ENCODE measurements at places on chromosomes 2 and 18. TPM values are rescaled to one million over a fixed set of nuclear protein-coding genes. Genes with fewer than 3 reads are reported as not detected.
A peak's percentile ranks its signal among the peaks of the same experiment; 100 is the strongest.

DNA sequence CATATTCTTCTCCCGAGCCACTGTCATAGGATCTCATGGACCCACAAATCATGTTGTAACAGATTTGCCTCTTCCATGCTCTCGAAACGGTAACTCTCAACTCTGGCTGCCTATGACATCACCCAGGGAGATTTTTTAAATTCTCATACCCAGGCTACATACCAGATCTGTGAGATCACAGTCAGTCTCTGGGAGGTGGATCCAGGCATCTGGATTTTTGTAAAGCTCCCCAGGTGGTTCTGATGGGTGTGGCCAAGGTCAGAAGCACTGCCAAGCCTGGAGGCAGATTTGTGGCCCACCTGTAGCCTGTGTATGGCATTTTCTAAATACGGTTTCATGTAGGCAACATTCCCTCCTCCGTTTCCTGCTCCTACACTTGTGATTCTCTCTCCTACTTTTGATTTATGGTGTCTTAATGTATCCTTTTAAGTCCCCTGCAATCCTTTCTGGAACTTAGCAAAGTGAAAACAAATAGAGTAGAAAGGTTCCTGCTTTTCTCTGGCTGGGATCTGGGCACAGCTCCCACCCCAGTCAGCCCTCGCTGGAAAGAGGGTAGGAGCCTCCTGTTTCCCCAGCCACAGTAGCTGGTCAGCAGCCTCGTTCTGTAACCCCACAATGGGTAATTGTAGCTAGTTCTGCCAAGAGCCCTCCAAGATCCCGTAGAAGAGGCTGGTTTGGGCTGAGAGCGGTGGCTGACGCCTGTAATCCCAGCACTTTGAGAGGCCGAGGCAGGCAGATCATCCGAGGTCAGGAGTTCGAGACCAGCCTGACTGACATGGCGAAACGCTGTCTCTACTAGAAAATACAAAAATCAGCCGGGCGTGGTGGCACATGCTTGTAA lies 96.2 kb downstream of the KLHL29 start:
- peaks cover 13% of the 10 kb centered on the region for H3K4me1 ChIP-seq
- DNase-seq = peak; percentile 51
- no peaks in the 10 kb centered on the region for H3K27me3 ChIP-seq
- peak overlapping the region; percentile 32 for H3K4me3 ChIP-seq
- peak overlapping the region; percentile 57 for H3K27ac ChIP-seq

DNA sequence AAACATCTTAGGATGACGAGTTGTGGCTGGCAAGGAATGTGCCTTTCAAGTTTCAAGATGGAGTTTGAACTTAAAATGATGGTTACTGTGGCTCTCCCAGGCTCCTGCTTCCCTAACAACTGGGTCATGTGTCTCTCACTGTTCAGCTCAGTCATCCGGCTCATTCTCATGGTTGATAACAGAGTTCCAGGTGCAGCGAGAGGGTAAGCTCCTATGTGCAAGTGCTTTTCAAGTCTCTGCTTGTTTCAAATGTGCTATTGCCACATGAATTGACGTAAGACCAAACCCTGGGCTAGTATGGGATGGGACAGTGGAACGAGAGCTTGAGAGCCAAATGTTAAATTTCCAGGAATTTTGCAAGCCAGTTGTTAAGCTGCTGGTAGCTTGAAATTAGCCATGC lies 19.5 kb upstream of the PUM2 start:
- DNase-seq = no peak
- no peak overlapping the region for H3K27ac ChIP-seq
- H3K4me3 ChIP-seq = no peak overlapping the region
- peaks cover 6% of the 10 kb centered on the region for H3K4me1 ChIP-seq

DNA sequence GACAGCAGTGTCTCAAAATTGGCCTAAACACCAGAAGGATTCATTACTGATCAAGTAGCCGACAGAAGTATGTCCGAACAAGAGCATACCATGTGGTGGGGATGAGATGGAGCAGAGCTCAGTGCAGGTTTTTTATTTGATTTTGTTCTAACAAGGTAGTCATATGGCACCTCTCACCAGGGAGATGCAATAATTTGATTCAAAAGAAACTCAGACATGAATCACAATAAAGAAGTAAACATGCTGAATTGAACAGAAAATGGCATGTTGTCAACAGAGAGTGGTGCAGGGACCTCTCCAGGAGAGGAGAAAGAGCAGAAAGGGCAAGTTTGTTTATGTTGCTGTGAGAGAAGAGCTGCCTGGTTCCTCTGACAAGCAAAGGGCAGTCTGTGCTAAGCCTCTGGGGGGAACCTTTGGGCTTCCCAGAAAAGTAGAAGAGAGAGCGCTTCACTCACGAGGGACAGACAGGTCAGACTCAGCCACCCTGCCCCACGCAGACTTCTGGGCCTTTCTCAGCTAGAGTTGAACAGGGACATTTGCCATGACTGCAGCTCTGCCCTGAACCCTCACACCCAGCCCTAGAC lies 351.3 kb upstream of the RAB12 start:
- no peaks in the 10 kb centered on the region for H3K36me3 ChIP-seq
- no peaks in the 10 kb centered on the region for H3K27me3 ChIP-seq
- no peak for DNase-seq

DNA sequence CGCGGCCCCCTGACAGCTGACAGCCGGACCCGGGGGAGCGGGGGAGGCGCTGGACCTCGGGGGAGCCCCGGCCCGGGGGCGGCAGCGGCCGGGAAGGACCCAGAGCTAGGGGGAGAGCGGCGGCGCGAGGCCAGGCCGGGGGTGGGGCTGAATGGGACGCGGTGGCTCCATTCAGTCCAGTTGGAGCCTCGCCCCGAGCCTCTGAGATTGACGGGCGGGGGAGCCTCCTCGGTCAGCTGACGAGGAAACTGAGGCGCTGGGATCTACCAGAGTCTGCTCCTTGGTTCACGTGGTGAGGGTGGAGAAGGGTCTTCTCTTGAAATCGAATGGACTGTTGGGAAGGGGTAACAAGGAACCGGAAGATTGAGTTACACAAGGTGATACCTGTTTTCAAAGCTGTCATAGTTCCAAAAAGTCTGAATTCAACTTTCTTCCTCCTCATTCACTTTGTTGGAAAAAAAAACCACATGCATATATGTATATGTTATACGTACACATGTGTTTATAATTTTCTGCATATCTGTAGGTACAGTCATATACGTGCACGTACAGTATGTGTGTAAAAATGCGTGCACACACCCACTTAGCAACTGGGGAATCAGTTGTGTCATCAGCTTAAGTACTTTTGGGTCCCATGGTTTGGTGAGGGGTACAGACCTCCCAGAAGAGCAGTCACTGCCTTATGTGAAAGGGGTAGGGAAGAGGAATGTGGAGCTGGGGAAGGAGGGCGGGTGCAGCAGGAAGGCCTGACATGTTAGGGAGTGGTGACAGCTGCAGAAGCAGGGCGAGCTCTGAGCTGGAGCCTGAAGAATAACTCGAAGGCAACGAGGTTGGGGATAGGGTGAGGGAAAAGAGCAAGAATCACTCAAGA lies 628 bp downstream of the PPP1R7 start:
- peak overlapping the region; percentile 86 for H3K4me3 ChIP-seq
- H3K4me1 ChIP-seq = peaks cover 27% of the 10 kb centered on the region
- no peaks in the 10 kb centered on the region for H3K27me3 ChIP-seq
- peaks cover 35% of the 10 kb centered on the region for H3K36me3 ChIP-seq
- H3K27ac ChIP-seq = peak overlapping the region; percentile 62
- DNase-seq = no peak

DNA sequence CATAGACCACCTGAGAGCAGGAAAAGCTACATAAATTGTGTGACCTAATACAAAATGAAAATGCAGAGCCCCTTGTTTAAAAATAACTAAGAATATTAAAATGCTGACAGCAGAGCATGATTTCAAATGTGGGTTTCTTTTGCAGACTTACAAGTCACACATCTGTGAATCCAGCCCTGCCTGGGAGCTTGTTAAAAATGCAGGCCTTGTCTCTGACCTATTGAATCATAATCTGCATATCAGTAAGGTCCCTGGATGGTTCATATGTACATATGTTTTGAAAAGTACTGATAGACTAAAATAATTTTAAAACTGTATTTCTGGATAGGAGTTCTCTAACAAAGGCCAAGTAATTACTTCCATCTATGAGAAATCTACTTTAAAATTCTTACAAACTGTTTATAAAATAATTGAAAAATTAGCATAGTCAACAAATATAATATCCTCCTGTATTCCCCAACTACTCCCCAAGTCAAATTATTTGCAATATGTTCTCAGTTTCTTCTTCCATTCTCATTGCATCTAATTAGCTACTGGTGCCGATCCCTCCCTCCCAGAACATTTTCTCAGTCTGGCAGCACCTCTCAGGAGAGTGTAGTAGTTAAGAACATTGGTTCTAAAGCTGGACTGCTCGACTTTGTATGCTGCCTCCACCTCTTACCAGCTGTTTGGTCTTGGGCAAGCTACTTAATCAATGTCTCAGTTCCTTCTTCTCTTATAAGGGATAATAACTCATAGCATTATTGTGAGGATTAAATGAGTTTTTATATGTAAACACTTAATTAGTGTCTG lies 1040.4 kb upstream of the CDH2 start:
- no peaks in the 10 kb centered on the region for H3K4me1 ChIP-seq
- DNase-seq = no peak
- no peak overlapping the region for H3K4me3 ChIP-seq
- H3K36me3 ChIP-seq = no peaks in the 10 kb centered on the region
- H3K27ac ChIP-seq = no peak overlapping the region

Gene CNGA3
- not detected for total RNA-seq

Gene GPR45
- total RNA-seq = not detected

Gene AQP12A
- not detected for total RNA-seq

Gene NGEF
- 1.3 TPM for total RNA-seq
